ENCODE measurements at places on chromosomes 13 and 19.

DNA sequence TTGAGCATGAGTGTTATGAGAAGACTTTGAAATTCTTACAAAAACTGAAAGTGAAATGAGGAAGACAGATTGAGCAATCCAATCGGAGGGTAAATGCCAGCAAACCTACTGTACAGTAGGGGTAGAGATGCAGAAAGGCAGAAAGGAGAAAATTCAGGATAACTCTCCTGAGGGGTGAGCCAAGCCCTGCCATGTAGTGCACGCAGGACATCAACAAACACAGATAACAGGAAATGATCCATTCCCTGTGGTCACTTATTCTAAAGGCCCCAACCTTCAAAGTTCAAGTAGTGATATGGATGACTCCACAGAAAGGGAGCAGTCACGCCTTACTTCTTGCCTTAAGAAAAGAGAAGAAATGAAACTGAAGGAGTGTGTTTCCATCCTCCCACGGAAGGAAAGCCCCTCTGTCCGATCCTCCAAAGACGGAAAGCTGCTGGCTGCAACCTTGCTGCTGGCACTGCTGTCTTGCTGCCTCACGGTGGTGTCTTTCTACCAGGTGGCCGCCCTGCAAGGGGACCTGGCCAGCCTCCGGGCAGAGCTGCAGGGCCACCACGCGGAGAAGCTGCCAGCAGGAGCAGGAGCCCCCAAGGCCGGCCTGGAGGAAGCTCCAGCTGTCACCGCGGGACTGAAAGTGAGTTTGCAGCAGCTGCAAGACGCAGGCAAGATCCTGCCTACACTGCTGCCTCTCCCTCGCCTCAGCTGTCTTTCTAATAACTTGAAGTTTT, at the start of gene TNFSF13B:
Gene TNFSF13B (plus strand): TSS at position 118 of the 728 bp plus-strand sequence. CDS start 178 bp downstream, at position 296.
- peak; percentile 34 for DNase-seq

GRCh38 chr19:29260477-29261317, 47.7 kb upstream of the UQCRFS1 start:
- no peak for DNase-seq

DNA sequence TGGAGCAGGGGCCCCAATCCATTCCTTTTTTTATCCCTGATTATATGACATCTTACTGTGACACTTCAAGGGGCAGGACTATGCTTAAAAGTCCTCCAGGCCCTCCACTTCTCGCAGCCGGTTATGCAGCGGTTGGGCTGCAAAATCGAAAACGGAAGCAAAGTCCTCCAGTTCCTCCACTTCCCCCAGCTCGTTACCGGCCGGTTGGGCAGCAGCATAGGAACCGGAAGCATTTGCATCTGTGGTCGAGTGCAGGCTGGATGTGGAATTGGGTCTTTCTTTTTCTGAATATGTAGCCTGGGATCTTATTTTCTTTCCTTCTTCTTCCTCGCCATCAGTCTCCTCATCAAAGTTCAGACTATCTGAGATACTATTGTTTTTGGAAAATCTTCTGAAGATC, 46.1 kb downstream of the OXGR1 start:
- DNase-seq = no peak

DNA sequence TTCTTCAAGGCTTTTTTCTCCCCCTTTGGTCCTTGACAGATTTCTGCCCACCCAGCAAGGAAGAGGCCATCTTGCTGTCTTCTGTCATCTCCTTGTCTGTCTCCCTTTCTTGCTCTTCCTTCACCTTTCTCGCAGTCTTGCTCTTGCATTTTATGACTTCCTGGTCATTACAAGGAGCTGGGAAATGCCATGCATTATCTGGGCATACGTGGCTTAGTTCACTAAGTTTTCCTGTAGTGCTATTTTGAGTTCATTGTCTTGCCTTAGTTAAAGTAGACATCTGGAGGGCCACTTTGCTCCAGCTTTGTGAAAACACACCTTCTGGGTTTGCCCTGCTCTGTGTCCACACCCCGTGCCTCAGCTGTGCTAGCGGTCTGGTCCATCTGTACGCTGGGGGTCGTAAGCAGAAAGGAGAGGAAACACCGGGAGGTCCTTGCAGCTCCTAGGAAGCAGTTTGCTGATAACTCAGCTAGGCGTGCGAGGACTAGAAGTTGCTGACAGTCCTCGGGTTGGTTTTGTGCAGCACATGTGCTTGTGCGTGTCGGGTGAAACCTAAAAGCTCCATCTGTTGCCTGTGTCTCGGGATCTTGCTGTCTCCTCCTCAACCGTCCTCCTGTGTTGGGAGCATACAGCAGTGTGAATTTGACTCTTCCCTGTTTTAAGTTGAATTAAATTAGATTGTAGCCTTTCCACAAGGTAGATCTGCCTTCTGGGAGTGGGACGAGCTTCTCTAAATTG, 59.4 kb downstream of the ARHGEF7 start:
- no peak for DNase-seq

- DNase-seq = no peak
Observed at GRCh38 chr19:6457958-6458694, 1.5 kb downstream of the SLC25A23 start.

DNA sequence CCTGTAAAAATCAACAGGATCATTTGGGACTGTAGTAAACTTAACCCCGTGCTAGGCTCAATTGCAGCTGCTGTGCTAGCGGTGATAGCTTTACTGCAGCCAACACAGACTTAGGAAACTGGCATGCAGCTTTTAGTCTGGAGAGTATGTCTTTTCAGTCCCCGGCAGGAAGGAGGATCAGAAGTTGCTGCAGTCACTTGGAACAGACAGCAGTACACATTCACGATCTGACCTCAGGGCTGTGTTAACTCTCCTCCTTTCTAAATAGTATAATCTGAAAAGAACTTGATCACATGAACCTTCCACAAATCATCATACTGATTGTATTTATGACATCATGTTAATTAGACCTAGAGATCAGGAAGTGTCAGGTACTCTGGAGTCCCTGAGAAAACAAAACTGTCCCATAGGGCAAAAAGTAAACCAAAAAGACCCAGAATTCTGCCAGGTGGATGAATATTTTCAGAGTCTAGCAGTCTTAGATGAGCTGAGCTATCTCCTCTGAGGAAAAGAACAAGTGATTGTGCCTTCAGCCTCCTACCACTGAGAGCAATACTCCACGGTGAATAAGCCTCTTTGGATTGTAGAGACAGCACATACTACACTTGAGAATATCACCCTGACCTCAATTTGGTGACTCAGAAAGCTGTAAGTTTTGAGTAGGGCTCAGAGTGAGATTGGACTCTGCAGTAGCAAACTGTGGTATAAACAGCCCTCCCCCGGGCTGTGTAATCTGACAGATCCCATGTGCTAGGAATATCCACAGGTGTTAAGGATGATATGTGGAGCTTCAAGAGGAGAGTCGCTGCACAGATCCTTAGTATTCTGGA, 181.0 kb upstream of the GPR12 start:
- no peak for DNase-seq

DNA sequence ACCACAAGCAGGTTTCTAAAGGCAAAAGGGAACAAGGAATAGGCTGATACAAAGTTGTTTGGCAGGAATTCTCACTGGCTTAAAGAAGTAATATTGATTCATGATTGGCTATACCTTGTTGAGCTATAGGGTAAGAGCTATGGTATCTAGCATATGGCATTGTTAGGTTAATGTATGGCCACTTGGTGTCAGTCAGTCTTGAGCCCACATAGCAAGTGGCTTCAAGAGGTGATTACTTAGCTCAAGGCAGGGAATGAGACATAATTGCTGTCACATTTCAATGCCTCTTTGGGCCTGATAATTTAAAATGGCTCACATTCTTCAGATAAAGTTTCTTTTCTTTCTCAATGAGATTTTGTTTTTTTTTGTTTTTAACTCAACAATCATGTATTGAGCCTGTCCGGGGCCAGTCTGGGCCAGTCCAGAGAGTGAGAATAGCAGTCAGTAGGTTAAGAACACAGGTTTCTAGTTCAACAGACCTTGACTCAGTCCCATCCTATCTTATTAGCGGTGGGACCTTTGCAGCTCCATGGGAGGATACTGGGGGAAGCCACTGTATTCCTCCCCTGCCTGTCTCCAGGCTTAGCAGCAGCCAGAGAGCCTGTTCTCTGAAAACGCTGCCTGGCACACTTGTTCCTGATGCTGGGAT, 45.8 kb upstream of the RCBTB2 start:
- no peak for DNase-seq

- peak; percentile 98 for DNase-seq
Observed at GRCh38 chr19:12913011-12913561, 6.0 kb downstream of the SYCE2 start.

Measured in NCI-H524 treated with DMSO at 0.1 percent for 48 hours (cell line).